ENCODE measurements at places on chromosomes 7 and 10.

- DNase-seq = no peak
These were observed 16.1 kb downstream of the LYZL1 start for GRCh38 chr10:29304995-29305335.

GRCh38 chr10:11962176-11962575 lies 80.4 kb downstream of the UPF2 start:
- no peak for DNase-seq

DNA sequence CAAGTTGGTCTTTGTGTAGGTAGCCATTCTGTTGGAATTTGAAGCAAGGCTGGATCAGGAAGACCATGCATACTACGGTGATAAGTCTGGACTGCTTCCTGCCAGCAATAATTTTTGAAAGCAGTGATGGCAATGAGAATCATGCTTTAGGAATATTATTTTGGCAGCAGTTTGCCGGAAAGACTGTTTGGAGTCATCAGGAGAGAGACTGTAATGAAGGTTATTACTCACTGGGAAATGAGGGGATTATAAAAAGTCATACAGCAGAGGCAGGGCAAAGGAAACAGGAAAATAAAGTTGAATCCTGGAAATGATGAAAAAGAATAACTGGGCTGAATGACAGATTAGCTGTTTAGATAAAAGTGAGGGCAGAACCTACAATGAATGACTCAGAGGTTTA lies 1136.8 kb upstream of the AUTS2 start:
- DNase-seq = no peak

- no peak for DNase-seq
These were observed 47.8 kb upstream of the FIGNL1 start for GRCh38 chr7:50497968-50498367.

- no peak for DNase-seq
These were observed 640.6 kb upstream of the NRP1 start for GRCh38 chr10:33974976-33975478.

DNA sequence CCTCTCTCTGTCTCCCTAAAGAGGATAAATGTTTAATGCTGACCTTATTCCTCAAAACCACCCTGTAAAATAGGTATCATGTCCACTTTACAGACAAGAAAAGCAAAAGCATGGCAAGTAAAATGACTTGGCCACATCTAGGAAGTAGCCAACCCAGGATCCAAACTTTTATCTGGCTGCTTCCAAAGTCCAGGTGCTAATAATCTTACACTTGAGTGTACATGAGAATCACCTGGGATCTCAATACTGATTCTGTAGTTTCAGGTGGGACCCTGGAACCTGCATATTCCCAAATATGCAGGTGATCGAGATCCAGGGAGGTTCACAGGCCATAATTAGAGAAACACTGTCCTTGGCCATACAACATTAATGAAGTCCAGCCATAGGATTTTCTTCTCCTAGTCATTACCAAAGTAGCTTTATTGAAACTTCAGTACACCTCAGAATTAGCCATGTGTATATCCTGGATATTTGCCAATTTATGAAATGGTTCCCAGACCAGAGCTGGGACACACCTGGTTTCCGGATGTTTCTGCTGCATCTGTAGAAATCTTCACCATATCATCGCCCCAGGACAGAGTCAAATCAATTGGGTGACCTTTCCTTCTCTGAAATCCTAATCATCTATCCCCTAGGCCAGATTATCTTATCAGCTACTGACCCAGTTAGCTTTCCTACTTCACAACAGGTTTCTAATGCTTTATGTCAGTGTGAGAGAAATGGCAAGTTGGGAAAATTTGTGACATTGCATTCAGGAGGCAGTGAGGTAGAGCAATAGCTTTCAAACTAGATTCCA lies 119.1 kb upstream of the KMT2E start:
- no peak for DNase-seq

DNA sequence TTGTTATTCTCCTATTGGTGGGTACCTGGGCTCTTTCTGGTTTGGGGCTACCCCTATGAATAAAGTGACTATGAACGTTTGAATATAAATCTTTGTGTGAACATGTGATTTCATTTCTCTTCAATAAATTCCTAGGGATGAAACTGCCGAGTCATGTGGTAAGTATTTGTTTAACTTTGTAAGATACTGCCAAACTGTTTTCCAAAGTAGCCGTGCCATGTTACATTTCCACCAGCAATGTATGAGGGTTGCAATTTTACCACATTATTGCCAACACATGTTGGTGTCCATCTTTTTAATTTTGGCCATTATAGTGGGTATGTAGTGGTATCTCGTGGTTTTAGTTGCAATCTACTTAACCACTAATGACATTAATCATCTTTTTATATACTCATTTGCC lies 94.7 kb downstream of the ZNRF2 start:
- DNase-seq = no peak

DNA sequence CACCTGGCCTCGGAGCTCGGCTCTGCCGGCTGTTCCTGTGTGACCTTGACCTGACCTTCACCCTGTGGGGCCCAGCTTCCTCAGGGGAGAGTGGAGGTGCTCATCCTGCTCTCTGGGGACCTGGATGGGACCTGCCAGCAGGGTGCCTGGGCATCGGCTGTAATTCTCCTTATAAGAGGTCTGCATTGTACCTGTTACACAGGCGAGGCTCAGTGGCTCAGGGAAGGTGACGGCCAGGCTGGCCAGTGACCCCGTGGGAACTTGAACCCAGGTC lies 29.0 kb downstream of the RET start:
- DNase-seq = no peak

GRCh38 chr10:59181668-59182067 lies 5.2 kb downstream of the PHYHIPL start:
- DNase-seq = no peak

DNA sequence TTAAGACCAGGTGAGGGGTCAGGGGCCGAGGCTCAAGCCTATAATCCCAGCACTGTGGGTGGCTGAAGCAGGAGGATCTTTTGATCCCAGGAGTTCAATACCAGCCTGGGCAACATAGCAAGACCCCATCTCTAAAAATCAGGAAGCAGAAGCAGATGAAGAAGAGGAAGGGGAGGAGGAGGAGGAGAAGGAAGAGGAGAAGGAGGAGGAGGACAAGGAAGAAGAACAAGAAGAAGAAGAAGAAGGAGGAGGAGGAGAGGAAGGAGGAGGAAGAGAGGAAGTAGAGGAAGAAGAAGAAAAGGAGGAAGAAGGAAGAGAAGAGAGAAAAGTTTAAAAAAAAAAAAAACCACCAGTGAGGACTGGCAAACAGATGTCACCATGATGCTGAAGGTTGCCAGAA lies 92.0 kb upstream of the TMEM26 start:
- no peak for DNase-seq

DNA sequence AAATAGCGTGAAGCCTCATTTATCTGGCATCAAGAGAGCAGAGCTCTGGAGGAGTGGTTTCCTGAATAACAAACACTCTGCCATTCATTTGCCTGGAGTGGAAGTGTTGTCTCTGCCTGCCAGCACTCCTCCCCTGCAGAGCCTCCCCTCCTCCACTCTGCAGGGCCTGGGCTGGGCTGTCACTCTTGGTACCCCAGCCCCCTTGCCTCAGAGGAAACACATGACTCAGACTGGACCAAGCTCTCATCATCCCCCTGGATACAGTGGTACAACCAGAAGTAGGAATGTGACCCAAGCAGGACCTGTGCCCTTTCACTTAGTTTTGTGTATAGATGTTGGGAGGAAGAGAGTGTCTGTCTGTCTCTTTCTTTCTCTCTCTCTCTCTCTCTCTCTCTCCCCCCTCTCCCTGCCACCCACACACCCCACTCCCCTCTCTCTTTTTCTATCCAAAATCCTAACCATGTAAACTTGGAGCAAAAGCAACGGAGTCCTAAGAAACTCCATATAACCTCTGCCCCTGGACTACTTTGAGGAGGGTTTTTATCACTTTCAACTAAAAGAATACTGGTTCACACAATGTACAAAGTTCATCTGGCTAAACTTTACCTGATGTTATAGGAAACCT lies 43.9 kb downstream of the DOCK4 start:
- no peak for DNase-seq

- DNase-seq = no peak
These were observed 226.9 kb downstream of the WDR11 start for GRCh38 chr10:121078036-121078435.

DNA sequence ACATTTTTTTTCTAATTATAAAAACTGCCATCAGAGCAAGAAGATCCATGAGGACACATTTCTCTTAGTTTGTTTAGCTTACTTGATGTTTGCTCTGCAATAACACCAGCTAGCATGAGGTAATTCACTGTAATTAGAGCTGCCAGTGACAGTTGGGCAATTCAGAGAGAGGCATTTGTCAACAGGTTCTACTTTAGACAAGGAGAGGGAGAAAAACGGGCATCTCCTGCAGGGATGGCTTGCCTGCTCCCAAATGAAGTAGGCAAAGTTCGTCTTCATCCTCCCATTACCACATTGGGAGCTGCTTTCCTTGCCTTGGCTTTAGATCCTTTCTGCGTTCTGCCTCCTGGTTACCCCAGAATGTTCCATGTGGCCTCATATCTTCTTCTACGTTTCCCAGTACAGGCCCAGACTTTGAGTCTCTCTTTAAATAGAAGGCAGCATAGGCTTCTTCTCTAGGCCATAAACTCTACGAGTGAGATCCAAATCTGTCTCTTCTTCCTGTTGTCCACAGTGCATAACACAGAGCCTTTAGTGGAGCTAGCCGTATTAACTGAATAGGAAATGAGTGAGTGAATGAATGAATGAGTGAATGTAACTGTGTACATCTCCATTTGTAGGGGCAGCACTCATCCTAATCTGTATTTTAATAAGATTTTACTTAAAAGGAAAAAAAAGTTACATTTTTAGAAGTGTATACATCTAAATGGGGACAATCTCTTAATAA lies 21.2 kb downstream of the ASB15 start:
- DNase-seq = no peak

DNA sequence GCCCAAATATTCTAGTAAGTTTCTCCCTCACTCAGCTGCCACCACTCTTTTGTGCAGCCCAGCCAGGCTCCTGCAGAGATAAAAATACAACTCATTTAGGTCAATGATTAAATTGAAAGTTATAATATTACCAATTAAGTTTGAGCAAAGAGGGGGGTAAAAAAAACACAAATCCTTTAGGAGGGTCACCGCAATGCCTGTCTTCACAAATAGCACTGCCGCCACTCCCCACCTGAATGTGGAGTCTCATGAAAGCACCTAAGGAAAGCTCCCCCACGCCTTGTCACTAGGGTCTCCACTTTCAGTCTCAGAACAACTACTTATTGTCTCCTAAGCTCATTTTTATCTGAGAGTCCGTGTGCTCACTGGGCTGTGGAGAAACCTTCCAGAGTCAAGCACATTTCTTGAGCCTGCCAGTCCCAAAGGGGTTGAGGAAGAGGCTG lies 148.7 kb downstream of the FGFR2 start:
- DNase-seq = no peak

- no peak for DNase-seq
These were observed 4.9 kb upstream of the PHKG1 start for GRCh38 chr7:56097700-56098099.

GRCh38 chr7:22420973-22421635 lies 64.2 kb upstream of the RAPGEF5 start:
- no peak for DNase-seq

- no peak for DNase-seq
These were observed 248.5 kb upstream of the GRB10 start for GRCh38 chr7:51031216-51031615.

DNA sequence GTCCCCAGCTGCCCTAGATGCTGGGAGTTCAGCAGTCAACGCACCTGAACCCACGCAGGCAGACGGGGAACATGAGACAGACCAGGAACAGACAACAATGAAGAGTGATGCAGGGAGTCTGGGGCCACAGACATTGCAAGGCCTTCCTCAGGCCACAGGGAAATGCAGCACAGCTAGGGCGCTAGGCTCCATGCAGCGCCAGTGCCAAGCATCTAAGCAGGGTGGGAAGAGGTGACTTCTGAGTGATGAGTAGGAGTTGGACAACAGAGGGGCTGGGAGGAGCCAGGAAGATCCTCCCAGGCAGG lies 7.7 kb upstream of the RET start:
- no peak for DNase-seq

DNA sequence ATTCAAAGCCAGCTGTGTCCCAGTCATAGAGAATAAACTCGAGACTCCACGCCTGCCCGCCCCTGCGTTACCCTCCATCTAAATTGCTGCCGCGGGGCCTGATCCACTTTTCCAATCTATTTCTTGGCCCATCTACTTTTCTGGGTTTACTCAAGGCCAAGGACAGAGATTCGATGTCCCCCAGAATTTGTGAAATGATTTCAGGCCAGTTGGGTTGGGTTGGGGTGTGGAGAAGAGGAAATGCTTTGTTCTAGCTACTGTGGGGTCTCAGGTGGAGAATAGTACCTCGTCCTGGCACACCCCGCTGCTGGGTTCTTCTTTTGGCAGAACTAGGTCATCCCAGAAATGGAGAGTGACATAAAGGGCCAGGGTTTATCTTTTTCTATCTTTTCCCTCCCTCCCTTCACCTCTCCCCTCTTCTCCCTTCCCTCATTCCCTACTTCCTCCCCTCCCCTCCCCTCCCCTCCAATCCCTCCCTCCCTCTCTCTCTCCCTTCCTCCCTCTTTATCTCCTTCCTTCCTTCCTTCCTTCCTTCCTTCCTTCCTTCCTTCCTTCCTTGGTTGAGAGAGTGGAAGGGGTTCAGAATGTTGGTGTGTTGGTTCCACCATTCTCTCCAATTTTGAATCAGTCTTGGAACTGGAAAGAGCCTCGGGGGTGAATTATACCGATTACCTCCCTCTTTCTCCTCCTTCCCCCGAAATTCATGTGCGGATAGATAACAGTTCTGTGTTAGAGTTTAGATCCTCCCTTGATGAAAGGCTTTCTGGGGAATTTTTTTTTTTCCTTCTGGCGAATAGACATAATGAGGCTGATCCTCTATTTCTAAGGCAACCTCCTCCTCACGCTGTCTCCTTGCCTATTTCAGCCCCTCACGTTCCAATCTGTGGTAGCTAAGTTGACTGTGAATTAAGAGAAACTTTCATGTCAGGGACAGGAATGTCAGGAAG lies 1.2 kb upstream of the TMEM229A start:
- no peak for DNase-seq

GRCh38 chr7:103855671-103856070 lies 133.8 kb downstream of the RELN start:
- no peak for DNase-seq

- no peak for DNase-seq
These were observed 80.9 kb downstream of the LRRC4 start for GRCh38 chr7:127950233-127950935.

Measured in stimulated activated CD4-positive, alpha-beta T cell treated with anti-CD3 and anti-CD28 coated beads, Interleukin-15, amount 100 ng/mL, for 1 hour (primary cell).